Cerebellum (tissue), 4 donors: ENCODE measurements at places on chromosomes 5 and 9.

- no peak for DNase-seq
Observed at GRCh38 chr9:89328064-89328463, 9.8 kb downstream of the SECISBP2 start.

DNA sequence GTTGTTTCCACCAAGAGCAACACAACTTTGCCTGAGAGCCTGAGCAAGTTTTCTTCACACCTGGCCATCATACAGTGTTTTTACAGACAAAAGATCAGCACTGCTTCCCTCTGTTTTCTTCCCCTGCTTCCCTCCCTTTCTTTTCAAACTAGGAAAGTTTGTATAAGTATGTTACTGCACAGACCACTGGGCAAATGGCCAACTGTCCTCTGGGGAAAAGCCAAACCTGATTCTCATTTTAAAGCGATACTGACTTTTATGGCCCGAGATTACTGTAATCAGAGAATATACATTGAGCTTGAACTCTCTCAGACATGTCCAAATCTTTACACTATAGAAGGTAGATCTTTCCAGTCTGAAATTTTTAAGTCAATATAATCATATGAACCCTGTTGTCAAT is 415.0 kb downstream of the NFIB start:
- DNase-seq: no peak

- no peak for DNase-seq
Observed at GRCh38 chr5:80740999-80741398, 86.2 kb upstream of the DHFR start.

- DNase-seq: no peak
Observed at GRCh38 chr5:154478752-154479159, 729 bp upstream of the HAND1 start.

GRCh38 chr5:42225009-42225408 is 198.2 kb upstream of the GHR start:
- DNase-seq: no peak

GRCh38 chr5:173515526-173515925 is 100.9 kb downstream of the BOD1 start:
- DNase-seq: no peak

DNA sequence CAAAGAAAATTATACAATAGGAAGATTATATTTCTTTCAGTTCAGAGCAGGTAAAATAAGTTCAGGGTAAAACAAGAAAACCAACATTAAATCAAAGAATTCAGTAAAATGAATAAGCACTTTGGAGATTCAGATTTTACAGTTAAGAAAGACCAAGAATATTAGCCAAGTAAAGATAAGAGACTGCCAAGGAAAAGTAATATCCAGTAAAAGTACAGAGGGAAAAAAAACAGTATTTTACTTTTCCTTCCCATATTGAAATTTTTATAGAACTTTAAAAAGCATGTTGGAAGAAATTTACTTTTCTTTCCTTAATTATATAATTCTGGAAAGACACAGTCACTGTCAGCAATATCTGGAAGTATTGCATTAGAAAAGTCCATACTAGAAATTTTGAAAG is 393.4 kb downstream of the NFIB start:
- DNase-seq: no peak

DNA sequence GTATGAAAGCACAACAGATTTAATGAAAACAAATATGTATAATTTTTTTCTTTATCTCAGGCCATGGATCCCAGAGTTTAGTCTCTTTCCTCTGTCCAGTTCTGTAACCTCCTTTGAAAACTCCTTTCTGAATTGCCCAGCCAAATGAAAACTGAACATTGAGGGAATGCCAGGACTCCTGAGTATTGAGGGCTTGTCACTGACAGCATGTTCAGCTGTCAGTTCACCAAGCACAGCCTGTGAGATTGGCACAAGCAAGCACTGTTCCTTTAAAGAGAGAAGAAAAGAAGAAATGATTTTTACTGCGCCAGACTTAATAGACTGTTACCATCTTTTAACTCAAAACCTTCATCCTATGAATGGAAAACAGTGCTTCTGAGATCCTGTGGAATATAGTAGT is 27.3 kb downstream of the TTC1 start:
- DNase-seq: peak; percentile 86
